ENCODE measurements at places on chromosomes 3 and 15.

GRCh38 chr3:79937567-79937966 is 169.8 kb upstream of the ROBO1 start:
- no peak for DNase-seq

GRCh38 chr3:143897576-143898295 is 49.5 kb upstream of the SLC9A9 start:
- no peak for DNase-seq

DNA sequence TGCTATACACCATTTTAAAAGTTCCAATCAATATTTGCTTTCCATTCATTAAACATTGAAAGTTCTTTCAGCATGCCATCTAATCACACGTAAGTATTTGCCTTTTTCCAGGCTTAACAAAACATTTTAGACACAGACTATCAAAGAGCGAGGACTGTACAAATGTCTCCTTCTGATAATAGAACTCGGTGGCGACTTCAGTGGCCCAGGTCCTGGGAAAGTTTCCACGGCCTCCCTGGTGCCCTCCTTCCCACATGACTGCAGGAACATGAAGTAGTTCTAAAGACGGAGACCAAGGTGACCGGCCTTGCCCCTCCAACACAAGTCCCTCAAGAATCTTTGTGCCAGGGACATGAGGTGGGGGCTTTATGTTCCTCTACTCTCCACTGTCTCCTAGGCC is 174.6 kb upstream of the KBTBD8 start:
- no peak for DNase-seq

GRCh38 chr15:58544756-58545155 is 113.0 kb downstream of the LIPC start:
- no peak for DNase-seq

GRCh38 chr15:78739206-78739605 is 72.1 kb downstream of the ADAMTS7 start:
- no peak for DNase-seq

- no peak for DNase-seq
Observed at GRCh38 chr3:32990116-32990515, 38.7 kb downstream of the CCR4 start.

- no peak for DNase-seq
Observed at GRCh38 chr3:65485826-65486469, 552.8 kb downstream of the MAGI1 start.

DNA sequence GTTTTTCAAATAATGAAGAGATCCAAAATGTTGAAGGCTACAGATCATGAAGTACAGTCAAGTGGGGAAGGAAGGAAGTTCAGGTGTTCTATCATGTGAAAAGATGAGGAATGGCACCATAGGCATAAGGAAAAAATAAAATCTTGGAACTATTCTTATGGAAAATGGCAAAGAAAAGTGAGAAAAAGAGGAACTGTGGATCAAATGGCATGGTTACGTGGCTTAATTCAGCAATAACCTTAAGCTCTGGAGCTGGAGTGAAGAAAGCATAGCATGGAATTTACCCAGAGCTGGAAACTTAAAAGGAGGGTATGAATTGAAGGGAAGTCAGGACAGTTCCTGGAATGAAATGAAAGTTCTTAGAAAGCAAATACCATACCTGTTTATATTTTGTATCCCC is 14.4 kb downstream of the ETFA start:
- DNase-seq: no peak

- DNase-seq: no peak
Observed at GRCh38 chr3:134627831-134628230, 23.0 kb downstream of the KY start.

DNA sequence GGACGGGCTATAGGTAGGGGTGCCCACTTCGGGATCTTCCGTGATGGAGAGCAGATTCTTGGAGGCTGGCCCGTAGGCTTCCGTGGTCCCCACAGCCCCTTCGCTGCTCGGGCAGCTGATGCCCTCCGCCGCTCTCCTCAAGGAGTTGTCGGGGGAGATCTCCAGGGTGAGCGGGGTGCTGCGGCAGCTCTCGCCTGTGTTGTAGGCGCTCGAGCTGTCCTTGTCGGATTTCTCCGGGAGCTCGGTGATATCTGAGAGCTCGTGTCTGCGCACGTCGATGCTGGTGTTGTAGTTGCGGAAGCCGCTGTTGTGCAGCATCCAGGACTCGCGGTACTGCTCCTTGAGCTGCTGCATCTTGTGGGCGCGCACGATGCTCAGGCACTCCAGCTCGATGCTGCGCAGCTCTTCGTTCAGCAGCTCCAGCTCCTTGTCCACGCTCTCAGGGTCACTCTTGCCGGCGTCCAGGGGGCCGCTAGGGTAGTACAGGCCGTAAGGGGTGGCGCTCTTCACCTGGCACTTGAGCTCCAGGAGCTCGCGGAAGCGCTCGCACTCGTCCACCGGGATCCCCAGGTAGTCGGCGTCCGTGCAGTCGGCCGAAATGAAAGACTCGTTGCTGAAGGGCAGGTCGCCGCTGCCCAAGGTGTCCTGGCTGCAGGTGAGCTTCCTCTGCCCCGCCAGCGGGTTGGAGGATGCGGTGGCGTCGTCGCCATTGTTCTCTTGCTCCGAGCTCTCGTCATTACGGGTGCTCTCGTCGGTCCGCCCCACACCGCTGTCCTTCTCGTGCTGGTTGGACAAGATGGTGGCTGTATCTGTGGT is 240.4 kb downstream of the PDZRN3 start:
- no peak for DNase-seq

DNA sequence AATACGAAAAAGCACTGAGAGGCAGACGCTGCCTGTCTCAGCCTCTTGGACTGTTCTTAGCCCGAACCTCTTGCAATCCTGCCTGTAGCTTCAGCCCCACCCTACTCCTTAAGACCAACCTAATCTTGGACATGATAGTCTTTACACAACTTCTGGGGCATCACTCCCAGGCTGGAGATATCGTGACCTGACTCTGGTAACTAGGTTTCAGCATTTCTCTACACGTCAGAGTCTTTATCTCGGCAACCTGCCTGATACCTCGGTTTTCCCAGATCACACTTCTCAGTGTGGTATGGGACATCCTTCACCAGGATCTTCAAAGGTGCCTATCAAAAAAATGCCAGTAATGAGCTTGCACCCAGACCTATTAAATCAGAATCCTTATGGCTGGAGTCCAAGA is 590.2 kb upstream of the KCNMB2 start:
- DNase-seq: no peak

DNA sequence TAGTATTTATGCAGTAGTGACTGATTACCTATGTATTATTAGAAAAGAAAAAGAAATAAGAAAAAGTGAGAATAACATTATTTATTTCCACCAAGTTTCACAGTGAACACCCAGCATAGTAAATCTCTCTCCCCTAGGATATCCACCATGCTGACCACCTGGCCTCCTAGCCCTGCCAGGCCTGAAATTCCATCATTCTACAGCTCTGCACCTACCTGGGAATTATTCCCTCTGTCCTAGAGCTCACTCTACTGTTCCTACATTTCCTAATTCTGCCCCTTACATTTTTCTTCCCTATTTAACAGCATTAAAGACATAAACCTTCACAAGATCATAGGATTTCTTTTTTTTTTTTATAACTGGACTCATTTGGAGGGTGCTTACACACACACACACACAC is 525.3 kb upstream of the PPP2R3A start:
- no peak for DNase-seq

DNA sequence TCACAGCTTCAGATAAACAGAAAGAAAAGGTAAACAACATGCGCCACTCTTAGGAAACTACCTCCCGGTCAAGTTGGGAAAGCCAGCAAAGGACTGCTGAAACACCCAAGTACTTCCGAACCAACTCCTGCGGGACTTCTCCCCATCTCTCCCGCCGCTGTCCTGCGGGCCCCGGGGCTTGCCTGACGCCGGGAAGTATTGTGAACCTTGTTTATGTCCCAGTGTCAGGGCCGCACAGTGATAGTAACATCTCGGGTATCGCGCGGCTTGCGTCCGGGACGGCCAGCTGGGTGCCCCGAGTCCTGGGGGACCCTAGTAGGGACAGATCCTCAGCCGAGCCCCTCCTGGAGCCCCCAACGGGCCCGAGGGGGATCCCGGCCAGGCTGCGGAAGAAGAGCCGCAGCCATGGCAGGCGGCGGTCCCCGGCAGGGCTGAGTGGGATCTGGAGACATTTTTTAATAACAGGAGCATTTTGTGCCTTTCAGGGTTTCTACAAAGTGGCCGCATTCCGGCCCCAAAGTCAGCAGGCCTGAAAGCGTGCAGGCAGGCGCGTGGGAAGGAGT is 756 bp downstream of the CLPX start:
- DNase-seq: peak; percentile 61

DNA sequence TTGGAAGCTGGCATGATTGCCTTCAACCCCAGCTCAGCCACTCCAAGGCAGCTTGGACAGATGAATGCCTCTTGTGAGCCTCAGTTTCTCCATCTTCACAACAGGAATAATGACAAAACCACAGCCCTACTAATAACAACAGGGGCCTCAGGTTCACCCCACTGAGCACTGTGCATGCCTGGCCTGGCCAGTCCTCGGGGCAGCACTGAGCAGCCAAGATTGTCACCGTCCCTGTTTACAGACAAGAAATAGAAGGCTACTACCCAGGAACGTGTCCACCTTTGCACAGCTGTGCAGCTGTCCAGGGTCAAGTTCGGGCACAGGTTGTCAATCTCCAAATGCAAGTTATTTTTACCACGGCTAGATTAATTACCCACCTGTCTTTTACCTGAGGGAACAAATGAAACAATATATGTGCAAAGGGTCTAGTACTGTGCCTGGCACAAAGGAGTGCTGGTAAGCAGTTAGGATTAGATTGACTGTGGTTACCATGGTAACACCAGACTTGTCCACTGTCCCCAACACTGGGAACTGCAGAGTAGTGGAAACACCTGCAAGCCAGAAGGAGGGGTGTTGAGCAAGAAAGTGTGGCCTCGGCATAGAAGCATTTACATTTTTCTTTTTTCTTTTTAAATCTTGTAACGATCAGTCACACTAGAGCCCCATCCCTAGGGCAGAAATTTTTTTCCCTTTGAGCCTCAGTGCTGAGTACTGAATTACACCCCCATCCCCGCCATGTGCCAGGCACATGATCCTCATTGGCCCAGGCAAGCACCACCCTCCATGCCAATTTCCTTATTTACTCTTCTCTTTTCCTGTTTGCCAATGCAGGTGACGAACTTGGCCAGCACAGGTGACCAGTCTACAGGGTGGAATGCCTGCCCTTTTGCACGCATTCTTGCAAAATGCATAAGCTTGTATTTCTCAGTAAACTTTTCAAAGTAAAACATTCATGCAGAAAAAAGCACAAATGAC is 66.3 kb upstream of the SLC6A6 start:
- no peak for DNase-seq

GRCh38 chr15:71301958-71302621 is 186.8 kb downstream of the THSD4 start:
- DNase-seq: no peak

- no peak for DNase-seq
Observed at GRCh38 chr3:163474766-163475165, 1603.5 kb downstream of the SI start.

DNA sequence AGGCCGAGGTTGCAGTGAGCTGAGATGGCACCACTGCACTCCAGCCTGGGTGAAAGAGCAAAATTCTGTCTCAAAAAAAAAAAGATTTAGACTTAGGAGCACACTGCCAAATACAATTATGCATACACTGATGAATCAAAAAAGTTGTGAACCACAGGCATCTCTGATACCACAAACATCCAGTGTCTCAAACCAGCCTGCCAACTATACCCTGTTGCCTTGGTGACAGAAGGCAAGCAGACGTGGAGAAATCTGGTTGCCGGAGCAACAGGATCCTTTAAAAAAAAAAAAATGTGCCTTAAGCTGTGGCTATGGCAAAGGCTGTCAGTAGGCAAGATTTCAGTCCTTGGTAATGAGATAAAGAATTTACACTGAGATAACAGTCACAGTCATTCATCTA is 202.3 kb downstream of the NEK10 start:
- DNase-seq: no peak

DNA sequence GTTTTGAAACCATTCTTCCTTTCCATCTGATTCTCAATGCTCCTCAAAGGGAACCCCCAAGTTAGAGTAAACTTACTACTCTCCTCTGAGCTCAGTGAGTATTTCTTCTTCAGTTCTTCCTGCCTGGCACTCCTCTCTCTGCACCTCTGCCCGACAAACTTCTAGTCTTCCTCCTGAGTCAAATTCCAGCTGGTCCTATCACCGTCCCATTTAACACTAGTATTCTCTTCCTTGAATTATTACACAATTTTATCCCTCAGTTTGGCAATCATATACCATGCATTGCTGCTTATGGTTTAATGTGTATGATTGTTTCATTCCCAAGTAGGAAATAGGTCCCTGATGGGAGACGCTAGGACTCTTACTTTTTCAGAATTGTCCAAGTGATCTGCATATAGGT is 279.7 kb downstream of the MECOM start:
- DNase-seq: no peak

DNA sequence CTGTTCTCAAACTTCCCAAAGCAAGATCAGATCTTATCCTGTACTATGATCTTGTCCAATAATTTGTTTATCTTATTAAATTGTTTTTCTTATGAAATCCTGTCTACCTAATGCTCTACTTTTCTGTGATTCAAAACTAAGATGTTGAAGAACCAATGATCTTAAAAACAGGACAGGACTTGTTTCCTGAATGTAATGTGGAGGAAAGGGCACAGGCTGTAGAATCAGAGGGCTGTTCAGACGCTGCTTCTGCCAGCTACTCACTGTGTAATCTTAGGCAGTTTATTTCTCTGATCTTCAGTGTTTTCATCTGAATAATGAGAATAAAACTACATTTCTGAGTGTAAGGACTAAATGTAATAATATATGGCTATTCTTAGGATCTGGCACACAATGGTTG is 20.1 kb upstream of the DMXL2 start:
- DNase-seq: no peak

DNA sequence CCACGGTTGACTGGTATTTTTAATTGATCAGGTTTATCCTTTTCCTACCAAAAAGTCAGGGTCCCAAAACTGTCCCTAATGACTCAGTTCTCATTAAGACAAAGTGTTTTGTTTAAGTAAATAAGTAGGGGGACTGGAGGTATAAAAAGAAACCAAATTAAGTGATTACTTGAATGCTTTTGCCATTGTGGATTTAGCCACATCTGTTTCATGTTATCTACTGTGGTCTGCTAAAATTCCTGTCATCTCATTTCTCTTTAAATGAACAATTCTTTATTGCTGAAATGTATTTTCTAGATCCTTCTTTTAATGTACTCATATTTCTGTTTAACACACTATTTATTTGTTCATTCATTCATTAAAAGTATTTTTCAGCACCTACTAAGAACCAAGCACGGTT is 625.9 kb upstream of the ADAMTS9 start:
- no peak for DNase-seq
